ENCODE measurements at places on chromosomes 6 and 20.

DNA sequence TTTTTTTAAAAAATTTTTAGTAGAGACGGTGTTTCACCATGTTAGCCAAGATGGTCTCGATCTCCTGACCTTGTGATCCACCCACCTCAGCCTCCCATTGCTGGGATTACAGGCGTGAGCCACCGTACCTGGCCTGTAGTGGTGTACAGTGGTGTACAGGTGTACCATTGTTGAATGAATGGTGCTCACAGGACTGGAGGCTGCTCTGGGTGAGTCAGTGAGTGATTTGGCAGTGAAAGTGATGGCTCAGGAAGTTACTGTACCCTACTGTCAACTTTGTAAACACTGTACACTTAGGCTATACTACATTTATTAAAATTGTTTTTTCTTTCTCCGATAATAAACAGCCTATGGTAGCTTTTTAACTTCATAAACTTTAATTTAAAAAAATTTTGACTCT lies 122.8 kb upstream of the EEF1E1 start:
- no peak for DNase-seq

DNA sequence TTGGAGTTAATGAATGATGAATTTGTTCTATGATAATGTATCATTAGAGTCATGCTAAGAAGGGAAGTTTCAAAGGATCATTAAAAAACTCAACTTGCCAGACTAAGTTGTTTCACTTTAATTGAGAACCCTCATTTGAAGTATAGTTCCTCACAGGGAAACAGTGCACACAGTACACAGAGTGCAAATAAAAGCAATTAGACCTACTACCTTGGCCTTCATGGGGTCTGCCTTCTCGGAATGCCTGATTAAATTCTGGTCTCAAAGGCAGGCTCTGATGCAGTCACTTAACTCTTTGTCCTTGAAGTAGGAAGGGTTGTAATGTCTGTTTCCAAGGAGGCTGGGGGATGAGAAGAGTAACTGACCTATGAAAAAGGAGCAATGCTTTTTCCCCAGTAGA lies 457.3 kb downstream of the TBC1D32 start:
- DNase-seq: no peak

DNA sequence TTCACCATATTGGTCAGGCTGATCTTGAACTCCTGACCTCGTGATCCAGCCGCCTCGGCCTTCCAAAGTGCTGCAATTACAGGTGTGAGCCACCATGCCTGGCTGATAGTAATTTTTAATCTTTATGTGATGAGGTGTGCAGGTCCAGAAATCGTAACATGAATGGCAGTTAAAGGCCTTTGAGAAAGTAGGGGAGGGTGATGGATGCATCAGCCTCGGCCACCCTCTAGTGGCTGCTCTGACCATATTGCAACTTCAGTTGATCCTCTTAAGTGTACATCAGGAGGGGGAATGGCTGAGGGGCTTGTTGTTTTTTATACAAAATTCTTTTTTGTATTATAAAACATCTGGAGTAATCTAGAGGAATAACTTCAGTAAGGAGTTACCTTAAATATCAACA lies 193.0 kb downstream of the ZFAND3 start:
- DNase-seq: no peak

GRCh38 chr20:52303281-52303950 lies 111.8 kb upstream of the ZFP64 start:
- DNase-seq: no peak

DNA sequence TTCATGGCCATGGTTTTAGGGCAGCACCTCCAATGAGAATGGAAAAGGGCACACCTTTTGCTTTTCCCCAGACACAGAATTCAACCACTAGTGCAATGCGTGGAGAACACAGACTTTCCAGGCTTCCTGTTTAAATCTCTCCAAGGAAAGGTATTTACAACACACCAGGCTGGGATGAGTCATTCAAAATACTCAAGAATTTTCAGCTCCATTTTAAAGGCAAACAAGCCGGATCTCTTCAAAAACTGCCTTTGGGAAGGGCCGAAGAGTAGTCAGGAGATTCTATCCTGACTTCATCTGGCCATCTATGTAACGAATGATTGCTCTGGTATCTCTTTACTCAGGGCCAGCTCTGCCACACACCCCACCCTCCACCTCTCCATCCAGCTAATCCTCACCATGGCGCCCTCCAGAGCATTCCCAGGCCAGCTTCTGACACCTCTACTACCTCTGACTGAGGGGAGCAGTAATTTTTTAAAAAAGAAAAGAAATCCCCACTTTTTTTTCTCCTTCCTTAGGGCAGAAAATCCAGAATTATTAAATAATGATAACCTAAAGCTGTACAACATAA lies 254.6 kb downstream of the LY86 start:
- DNase-seq: no peak

DNA sequence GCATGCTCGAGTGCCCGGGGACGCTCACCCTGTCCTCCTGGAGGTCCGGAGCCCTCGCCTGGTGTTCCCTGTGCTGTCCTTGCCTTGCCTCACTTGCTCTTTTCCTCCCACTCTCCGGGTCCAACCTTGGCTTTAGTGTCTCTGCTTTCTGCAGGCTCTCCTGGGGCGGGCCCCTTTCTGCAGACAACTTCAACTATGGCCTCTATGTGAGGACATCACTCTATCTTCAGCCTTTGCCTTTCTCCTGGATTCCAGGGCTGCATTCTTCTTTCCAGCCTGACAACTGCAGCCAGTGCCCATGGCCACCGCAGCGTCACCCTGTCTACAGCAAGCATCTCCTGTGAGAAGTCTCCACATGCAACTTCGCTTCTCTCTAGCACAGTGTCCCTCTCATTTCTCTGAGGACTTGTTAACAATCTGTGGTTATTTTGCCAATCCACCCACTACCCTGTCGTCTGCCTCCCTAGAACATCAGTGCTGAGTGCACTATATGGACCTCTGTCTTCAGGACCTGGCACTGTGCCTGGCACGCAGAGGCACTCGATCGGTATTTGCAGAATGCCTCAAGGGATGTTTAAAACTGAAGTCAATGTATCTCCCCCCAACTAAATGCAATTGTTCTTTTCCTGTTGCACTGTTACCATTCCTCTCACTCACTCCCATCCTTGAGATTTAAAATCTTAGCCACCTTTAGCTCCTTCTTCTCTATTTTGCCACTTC lies 35.9 kb downstream of the FOXC1 start:
- no peak for DNase-seq

- no peak for DNase-seq
Observed at GRCh38 chr20:49698477-49698876, 15.2 kb downstream of the B4GALT5 start.

GRCh38 chr20:16069389-16070010 lies 503.7 kb downstream of the KIF16B start:
- no peak for DNase-seq

- no peak for DNase-seq
Observed at GRCh38 chr6:86459978-86460377, 477.4 kb upstream of the HTR1E start.

- no peak for DNase-seq
Observed at GRCh38 chr6:16821834-16822264, 60.6 kb upstream of the ATXN1 start.

DNA sequence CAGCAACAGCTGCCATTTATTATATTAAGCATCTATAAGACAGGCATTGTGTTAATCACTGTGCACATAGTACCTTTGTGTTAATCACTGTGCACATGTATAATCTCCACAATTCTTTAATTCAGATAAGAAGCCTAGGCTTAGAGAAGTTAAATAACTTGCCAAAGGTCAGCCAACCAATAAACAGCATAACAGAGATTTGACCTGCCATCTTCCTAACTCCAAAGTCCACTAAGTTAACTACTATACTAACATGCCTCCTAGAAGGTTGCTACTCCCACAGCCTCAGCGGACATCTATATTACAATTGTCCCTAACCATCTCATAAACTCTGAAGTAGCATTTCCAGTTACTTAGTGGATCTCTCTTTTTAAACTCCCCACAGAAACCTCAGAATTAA lies 3.7 kb downstream of the BTBD9 start:
- no peak for DNase-seq
